Smooth muscle cell of trachea (primary cell): ENCODE measurements at places on chromosomes 2 and 18. TPM values are rescaled to one million over a fixed set of nuclear protein-coding genes. Genes with fewer than 3 reads are reported as not detected.

MAL gene
- 0.17 TPM in 1 of 2 replicates, not detected in the other for total RNA-seq

TM4SF20 gene
- total RNA-seq: 0.33 TPM in 1 of 2 replicates, not detected in the other

ANKAR gene
- 6.1 and 8.1 TPM in 2 replicates for total RNA-seq

BMP10 gene
- total RNA-seq: not detected in 2 replicates

C1QL2 gene
- not detected in 2 replicates for total RNA-seq
